ENCODE measurements at places on chromosomes 1 and 21.

DNA sequence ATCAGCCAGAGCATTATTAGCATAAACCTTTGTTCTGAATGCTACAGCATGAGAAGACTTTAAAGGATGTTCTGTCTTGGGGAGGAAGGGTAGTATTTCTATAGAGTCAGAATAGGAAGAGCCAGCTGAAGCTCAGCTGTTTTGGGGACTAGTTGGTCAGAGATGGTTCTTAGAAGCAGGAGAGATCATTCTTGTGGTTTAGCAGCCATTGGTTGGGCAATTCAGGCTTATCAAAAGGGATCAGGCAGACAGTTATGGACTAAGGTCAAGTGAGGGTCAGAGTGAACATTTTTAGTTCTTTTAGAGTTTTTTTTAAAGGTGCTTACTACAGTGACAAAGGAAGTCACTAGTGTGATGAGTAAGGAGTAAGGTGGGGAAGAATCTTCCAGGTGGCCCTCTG lies 245.5 kb downstream of the RPS6KC1 start:
- no peak for DNase-seq

DNA sequence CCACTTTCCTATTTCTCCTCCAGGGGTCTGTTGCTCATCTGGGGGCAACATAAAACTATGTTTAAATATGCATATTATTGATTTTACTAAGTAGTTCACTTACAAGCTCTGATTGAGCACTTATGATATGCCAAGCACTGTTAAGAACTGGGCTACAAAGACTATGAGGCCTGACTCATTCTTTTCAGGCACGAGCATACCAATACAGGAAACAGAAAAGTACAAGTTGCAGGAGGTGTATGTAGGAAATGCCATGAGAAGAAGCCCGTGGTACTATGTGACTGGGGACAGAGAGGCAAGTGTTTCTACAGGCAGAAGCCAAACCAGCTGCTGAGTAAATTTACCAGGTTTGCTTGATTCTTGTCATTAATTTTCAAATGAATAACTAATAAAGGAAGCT lies 120.4 kb upstream of the PTGFR start:
- DNase-seq: no peak

DNA sequence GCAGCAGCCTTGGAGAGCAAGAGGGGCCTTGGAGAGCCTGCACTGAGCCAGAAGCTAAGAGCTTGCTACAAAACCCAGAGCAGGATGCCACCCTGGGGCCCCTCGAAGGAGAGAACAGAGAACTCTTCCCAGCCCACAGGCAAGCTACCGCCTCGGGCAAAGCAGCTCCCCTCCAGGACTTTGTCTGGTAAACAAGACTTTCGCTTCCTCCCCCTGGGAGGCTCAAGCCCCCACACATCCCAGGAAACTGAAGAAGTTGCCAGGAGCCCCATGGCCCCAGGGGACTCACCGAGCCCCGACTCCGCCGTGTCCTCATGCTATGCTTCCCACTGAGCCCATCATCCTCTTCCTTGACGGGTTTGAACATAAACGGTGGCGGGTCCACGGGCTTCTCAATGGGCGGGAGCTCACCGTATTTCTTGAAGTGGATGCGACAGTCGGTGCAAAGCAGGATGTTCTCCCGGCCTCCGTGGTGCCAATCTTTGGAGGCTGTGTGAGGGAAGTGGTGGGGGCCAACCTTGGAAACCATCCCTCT lies 45.9 kb downstream of the SLC45A1 start:
- DNase-seq: no peak

- DNase-seq: no peak
Measured at GRCh38 chr1:31753707-31754349, 10.3 kb downstream of the ADGRB2 start.

DNA sequence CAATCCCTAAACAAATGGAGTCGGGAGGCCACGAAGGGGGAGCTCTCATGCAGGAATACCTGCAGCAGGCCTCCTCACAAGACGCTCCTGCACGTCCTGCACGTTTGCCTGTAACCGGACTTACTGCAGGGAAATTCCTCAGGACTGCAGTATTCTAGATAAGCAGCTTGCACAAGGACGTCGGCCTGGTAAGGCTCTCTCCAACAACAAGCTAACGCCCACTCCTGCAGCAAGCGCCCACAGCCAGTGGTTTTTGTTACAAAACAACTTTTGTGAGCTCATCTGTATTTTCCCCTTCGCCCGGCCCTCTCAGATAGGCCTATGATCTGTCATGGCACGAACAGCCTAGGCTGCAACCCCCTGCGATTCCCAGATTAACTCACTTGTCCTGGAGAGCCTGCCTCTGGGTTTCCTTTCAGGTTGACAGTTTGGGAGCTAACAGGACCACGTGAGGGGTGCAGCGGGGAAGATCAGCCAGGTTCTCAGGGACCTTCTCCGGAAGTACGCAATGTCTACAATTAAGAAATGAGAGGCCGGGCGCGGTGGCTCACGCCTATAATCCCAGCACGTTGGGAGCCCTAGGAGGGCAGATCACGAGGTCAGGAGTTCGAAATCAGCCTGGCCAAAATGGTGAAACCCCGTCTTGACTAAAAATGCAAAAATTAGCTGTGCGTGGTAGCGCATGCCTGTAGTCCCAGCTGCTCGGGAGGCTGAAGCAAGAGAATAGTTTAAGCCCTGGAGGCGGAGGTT lies 921 bp upstream of the MIB2 start:
- DNase-seq: peak; percentile 12

GRCh38 chr1:118335331-118335732 lies 150.3 kb upstream of the SPAG17 start:
- peak; percentile 92 for DNase-seq

GRCh38 chr1:200888349-200888838 lies 6.3 kb upstream of the INAVA start:
- DNase-seq: no peak

GRCh38 chr1:184608990-184609389 lies 145.7 kb downstream of the EDEM3 start:
- no peak for DNase-seq

GRCh38 chr1:171642197-171642596 lies 10.3 kb downstream of the MYOC start:
- DNase-seq: no peak
